ENCODE measurements at places on chromosomes 1 and 21.

- DNase-seq: no peak
Measured at GRCh38 chr1:151888972-151889570, 20.2 kb downstream of the THEM4 start.

DNA sequence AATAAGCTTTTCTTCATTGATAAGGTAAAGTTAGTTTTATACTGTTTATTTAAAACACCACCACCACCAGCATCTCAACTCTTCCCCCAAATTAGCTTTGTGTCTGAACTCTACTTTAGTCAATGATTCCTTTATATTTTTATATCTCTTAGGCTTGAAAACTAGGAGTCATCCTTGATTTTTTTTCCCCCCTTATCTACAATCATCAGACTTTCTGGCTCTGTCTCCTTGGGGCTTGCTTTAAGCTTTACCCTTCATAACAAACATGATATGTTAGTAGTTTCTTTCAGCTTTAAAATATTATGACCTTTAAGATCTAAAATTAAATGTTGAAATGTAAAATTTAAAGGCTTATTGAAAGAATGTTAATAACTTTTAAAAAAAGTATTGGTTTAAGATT lies 28.3 kb downstream of the HS2ST1 start:
- no peak for DNase-seq

DNA sequence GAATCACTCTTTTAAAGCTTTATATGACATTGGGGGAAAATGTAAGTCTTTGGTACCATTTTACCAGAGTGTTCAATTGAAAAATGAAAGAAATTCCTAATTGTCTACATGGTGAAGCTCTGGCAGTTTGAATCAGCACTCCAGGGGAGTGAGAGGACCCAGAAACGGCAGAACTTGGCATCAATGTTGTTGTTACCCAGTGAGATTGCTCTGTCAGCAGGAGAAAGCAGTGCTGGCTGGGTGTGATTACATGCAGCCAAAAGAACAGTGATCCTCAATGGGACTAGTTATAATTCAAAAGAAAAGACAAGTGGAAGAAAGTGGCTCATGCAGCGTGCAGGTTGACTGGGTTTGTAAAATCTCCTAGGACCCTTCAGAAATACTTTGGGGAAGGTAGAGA lies 206.4 kb downstream of the PTPRC start:
- DNase-seq: no peak

DNA sequence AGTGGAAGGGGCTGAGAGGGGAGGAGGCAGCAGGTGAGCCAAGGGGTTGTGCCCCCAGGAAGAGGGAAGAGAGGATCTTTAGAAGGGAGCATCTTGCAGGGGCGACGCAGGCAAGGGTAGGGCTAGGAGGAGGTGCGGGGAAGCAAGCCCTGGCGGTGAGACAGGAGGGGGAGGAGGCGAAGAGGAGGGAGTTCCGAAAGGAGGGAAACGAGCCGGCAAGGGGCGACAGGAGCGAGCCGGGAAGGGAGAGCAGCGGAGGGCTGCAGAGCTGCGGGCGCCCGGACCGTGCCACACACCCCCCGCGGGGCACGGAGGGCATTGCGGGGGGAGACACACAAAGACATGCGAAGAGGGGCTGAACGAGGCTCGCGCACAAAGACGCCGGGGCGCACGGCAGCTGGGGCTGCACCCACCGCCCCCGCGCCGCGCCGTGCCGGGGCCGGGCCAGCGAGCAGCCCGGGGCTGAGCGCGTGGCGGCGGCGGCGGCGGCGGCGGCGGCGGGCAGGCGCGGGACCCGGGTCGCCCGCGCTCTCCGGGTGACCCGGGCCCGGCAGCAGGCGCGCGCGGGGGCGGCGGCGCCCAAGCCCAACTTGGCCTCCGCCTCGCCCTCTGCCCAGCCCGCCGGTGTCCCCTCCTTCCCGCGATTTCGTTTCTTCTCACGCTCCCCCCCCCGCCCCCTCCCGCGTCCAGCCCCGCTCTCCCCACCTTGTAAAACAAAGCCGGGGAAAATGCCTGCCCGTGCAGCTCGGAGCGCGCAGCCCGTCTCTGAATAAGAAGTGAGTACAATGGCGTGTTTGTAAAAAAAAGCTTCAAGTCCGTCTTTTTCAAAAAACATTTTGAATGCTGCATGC lies at the start of gene KCNK2:
Gene KCNK2 (plus strand): TSS at position 206 of the 851 bp plus-strand sequence. CDS start 649 bp downstream, outside the sequence.
- DNase-seq: no peak

GRCh38 chr1:29629814-29630516 lies 393.6 kb downstream of the PTPRU start:
- DNase-seq: no peak

DNA sequence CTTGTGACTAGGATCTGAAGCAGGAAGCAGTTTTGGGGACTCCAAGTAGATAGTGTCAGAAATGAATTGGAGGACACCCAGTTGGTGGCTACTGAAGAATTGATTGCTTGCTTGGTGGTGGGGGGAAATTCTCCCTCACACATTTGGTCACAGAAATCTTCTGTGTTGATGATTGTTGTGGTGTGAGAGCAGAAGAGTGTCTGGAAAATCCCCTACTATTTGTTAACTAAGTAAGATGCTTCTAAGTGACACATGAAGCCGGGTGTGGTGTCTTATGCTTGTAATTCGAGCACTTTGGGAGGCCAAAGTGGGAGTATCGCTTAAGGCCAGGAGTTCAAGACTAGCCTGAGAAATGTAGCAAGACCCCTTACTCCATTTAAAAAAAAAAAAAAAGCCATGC lies 22.5 kb upstream of the IPP start:
- DNase-seq: no peak

- DNase-seq: no peak
Measured at GRCh38 chr1:19205403-19205802, 4.7 kb downstream of the UBR4 start.

- DNase-seq: no peak
Measured at GRCh38 chr21:44938772-44939531, 877 bp upstream of the SLX9 start.

DNA sequence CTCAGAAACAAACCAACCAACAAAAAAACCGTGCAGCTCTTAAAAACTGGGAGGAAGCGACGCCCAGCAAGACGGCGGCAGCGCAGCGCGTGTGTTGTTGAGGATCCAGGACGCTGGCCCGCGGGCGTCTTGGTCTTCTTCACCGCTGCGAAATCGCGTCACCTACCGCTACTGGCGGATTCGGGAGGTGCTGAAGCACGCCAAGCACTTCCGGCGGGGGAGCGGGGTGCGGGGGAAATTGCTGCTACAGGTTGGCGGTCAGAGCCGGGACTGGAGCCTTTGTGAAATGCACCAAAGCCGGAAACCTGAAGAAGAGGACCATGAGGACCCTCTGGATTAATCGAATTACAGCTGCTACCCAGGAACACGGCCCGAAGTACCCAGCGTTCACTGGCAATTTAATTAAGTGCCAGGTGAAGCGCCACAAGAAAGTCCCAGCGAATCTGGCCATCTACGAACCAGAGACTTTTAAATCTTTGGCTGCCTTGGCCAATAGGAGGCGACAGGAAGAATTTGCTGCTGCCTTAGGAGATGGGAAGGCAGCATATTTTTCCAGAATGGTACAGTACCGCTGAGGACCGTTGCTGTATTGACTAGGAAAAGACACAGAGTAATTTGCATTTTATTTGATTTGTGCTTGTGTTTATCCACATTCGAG lies 11.9 kb upstream of the RIPPLY3 start:
- no peak for DNase-seq

GRCh38 chr1:165116171-165116570 lies 240.3 kb downstream of the LMX1A start:
- no peak for DNase-seq

DNA sequence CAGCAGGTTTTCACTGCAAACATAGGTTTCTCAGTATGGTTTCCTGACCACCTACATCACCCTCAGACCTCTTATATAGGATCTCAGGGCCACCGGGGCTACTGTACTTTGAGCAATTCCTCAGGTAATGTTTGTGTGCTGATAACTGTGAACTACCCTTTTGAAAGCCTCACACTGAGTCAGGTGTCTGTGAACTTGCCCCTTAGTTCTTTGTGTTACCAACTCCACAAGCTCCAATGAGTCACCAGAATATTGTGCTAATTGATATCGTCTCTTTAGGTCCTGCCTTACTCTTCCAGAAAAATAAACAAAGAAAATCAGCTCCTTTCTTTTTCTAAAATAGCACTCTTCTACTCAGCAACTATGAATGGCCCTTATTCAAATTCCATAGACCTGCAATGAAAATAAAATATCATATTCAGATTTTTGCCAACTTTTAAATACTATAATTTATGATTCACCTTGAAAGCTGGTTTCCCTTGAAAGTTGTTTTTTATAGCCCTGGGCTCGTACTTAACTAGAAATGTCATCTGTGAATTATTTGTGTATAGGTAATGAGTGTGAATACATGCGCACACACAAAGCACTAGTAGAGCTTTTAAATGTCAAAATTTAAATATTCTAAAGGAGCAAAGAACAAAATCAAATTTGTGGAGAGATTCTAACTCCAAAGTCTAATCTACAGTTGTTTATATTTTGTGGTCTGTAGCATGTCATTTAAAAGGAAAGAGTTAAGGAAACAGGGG lies 88.1 kb upstream of the WARS2 start:
- no peak for DNase-seq

DNA sequence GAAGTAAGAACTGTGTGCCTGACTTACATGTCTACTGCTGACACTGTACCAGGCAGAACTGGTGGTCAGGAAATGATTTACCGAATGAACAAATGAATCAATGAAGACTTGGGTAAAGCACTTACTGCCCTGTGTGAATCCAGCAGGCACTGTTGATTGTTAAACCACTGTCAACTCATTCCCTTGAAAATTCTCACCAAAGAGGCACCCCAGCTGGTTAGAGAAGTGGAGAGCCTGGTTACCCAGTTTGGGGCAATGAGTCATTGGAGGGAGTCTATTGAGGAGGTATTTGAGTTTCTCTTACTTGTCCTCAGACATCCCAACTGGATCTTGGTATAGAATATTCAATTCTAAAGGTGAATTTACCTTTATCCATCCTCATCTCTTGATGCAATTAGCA lies 34.2 kb downstream of the JUN start:
- no peak for DNase-seq

- peak; percentile 82 for DNase-seq
Measured at GRCh38 chr1:54016343-54017282, 1.4 kb downstream of the LDLRAD1 start.

DNA sequence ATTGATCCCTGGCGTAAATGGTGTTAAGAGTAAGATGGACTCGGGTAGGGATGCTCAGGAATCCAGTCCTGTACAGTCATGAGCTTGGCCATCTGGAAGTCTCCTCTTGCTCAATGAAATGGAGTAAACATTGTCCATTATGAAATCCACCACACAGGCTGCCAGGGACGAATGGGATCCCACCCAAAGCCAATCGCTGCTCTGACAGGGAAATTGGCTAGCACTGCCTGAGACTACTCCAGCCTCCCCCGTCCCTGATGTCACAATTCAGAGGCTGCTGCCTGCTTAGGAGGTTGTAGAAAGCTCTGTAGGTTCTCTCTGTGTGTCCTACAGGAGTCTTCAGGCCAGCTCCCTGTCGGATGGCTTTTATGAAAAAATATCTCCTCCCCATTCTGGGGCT lies at the start of gene HSD11B1:
Gene HSD11B1 (plus strand): TSS at position 263 of the 400 bp plus-strand sequence. CDS start 97 bp downstream, at position 360.
- no peak for DNase-seq

DNA sequence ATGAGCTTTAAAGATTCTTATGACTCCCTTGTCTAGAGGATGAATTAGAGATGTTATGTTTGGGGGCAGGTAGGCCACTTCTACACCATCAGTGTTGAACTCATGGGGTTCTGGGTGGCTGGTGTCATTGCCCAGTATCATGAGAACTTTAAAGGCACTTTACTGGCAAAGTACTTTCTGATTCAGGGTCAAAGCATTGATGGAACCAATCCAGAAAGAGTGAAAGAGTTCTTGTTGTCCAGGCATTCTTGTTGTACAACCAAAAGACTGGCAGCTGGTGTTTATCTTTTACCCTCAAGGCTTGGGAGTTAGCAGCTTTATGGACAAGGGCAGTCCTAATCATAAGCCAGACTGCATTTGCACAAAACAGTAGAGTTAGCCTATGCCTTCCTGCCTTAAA lies 673.0 kb downstream of the USP25 start:
- no peak for DNase-seq

- no peak for DNase-seq
Measured at GRCh38 chr1:28172713-28173150, 3.8 kb downstream of the PTAFR start.

DNA sequence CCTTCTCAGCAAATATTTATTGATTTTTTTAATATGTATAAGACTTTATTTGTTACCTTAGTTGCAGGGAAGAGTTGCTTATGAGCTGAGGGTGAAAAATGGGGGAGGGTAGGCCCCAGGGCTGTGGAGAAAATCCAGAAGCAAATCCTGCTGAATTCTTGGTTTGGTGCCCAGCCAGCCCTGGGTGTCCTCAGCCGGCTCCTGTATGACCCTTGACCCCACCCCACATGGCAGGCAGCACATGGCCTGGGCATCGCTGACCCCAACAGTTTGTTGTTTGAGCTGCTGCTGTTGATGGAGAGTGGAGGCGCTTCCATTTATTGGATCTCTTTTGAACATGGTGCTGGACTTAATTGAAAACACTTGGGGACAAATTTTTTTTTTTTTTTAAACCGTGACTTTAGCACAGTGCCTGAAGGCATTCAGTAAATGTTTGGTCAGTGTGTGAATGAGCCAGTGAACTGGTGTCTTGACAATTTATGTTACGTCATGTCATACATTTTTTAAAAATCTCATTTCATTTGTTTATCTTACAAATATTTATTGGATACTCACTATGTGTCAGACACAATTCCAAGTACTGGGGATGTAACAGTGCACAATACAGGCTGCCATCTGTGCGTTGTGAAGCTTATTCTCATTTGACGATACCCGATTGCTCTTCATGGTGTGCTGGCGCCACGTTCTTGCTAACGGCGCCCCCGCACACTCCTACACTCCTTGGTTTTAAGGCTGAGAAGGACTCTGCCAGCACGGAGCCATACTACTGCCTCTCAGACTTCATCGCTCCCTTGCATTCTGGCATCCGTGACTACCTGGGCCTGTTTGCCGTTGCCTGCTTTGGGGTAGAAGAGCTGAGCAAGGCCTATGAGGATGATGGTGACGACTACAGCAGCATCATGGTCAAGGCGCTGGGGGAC lies 98.8 kb downstream of the MTR start:
- DNase-seq: no peak

DNA sequence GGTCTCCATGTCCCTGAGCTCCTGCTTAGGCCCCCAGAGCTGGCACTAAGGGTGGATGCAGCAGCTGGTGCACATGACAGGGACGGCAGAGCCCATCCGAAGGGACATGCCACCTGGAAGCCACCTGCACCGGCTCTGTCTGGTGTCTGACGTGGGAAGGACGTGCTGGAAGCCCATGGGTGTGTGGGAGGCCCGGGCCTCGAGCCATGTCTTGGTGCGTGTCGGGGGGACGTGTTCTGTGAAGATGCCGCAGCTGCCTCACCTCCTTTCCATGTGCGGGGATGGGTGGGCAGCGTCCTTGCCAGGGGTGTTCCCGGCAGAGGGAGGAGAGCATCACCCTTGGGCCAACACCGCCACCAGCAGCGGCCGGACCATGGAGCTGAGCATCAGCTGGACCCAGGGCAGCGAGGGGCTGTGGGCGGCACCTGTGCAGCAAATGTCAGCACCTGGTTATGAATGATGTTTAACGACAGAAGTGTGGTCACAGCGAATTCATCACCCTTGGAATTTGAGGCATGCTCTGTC lies 15.5 kb upstream of the POFUT2 start:
- no peak for DNase-seq

GRCh38 chr1:87062687-87063086 lies 148.3 kb downstream of the HS2ST1 start:
- DNase-seq: no peak

GRCh38 chr1:83065952-83066727 lies 932.8 kb downstream of the TTLL7 start:
- no peak for DNase-seq

Data from HCT116 (cell line).